ENCODE measurements at places on chromosomes 3 and 15. TPM values are rescaled to one million over a fixed set of nuclear protein-coding genes. Genes with fewer than 3 reads are reported as not detected.

DNA sequence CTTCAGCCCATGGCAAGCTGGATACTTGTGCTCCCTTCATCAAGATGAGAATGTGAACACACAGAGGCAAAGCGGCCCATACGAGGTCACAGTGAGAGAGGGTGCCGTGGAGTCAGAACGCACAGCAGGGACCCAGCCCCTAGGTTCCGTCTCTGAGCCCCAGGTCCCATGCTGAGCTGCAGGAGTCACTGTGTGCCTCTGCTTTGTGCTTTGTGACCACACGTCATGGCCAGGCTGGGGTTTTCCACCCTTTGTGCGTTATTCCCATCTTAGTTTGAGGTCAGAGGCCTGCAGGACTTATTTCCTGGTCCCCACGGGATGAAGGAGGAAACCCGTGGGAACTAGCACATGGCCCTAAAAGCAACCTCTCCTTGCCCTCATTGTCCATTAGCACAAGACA is 140.3 kb downstream of the TJP1 start:
- no peak for DNase-seq
- no peaks in the 10 kb centered on the region for H3K27me3 ChIP-seq
- no peak overlapping the region for H3K27ac ChIP-seq

DNA sequence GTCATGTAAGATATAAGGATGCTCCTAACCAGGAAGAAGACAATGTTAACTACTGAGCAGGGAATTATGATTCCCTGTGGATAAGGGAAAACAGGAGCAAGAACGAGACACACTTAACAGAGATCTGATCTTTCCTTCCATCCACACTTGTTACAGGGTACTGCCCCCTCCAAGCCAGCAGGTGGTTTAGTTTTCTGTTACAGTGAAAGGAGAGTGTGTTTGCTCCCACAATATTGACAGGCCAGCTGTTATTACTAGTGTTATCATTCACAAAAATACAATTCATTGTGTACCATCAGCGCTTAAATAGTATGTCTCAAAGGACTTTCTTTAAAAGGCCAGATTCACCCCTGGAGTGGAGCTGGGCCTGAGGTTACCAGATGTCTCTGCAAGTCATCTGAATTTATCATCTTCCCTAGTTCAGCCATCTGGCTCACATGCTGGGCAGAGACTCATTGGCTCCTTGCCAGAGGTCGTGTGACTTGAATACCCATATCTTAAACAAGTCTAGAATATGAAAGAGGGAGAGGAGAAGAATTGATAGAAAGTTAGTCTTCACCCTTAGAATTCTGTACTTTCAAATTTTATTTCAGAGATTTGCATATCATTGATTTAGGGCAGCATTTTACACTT is 16.8 kb upstream of the FMN1 start:
- no peaks in the 10 kb centered on the region for H3K4me1 ChIP-seq
- no peaks in the 10 kb centered on the region for H3K27me3 ChIP-seq
- H3K27ac ChIP-seq: no peak overlapping the region
- no peak overlapping the region for H3K4me3 ChIP-seq
- DNase-seq: no peak
- H3K36me3 ChIP-seq: no peaks in the 10 kb centered on the region

- no peaks in the 10 kb centered on the region for H3K27me3 ChIP-seq
- peaks cover 15% of the 10 kb centered on the region for H3K4me1 ChIP-seq
- no peak overlapping the region for H3K4me3 ChIP-seq
These were observed 32.2 kb upstream of the ACP3 start for GRCh38 chr3:132284781-132285619.

- no peak for DNase-seq
- no peaks in the 10 kb centered on the region for H3K36me3 ChIP-seq
- H3K4me1 ChIP-seq: no peaks in the 10 kb centered on the region
- no peaks in the 10 kb centered on the region for H3K27me3 ChIP-seq
These were observed 63.0 kb upstream of the SIAH2 start for GRCh38 chr3:150825916-150826377.

DNA sequence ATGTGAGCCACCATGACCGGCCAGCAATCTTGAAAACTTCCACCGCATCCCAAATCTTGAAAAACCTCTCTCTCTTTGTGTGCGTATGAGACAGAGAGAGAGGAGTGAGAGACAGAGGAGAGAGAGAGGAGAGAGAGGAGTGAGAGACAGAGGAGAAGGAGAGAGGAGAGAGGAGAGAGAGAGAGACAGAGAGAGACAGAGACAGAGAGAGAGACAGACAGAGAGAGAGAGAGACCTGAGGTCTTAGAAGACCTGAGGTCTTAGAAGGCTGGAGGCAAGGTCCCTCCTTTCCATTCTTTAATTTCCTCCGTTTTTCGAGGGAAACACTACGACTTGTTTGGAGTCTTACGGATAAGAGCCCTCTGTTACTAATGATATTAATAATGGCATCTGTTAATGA is 39.5 kb downstream of the TMEM40 start:
- no peak overlapping the region for H3K4me3 ChIP-seq
- H3K36me3 ChIP-seq: no peaks in the 10 kb centered on the region
- H3K27ac ChIP-seq: no peak overlapping the region
- no peaks in the 10 kb centered on the region for H3K4me1 ChIP-seq

DNA sequence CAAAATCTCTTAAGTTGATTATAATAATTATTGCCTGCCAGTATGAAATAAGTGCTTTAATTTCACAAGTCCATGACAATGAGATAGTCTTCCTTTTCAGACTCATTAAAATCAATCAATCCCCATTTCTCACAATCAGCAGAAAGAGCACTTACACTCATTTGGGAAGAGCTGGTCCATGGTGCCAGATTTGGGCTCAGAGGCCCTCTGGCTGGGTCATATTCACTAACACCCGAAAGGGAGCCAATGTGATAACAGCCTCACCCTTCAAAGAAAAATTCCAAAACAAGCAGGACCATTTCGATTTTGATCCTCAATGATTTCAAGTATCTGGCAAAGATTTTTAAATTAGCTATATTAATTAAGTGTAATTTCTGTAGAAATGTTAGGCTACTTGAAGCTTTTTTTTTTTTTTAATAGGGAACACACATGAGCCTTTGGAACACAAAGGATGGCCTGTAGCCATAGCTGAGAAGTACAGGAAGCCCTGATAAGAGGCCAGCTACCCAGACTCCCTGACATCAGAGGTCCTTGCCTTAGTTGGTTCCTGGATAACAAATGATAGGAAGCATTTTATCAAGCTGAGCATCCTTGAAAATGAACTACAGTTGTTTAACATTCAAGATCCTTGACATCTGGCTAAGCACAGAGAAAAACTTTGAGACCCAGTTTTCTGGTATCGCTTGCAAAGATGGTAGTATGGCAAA is 17.1 kb downstream of the MCF2L2 start:
- no peak for DNase-seq
- no peak overlapping the region for H3K4me3 ChIP-seq
- H3K4me1 ChIP-seq: no peaks in the 10 kb centered on the region
- no peaks in the 10 kb centered on the region for H3K36me3 ChIP-seq
- H3K27ac ChIP-seq: no peak overlapping the region
- H3K27me3 ChIP-seq: no peaks in the 10 kb centered on the region

GRCh38 chr3:163717377-163717776 is 1360.9 kb downstream of the SI start:
- no peak for DNase-seq
- no peak overlapping the region for H3K27ac ChIP-seq
- no peak overlapping the region for H3K4me3 ChIP-seq
- H3K36me3 ChIP-seq: no peaks in the 10 kb centered on the region
- no peaks in the 10 kb centered on the region for H3K4me1 ChIP-seq

DNA sequence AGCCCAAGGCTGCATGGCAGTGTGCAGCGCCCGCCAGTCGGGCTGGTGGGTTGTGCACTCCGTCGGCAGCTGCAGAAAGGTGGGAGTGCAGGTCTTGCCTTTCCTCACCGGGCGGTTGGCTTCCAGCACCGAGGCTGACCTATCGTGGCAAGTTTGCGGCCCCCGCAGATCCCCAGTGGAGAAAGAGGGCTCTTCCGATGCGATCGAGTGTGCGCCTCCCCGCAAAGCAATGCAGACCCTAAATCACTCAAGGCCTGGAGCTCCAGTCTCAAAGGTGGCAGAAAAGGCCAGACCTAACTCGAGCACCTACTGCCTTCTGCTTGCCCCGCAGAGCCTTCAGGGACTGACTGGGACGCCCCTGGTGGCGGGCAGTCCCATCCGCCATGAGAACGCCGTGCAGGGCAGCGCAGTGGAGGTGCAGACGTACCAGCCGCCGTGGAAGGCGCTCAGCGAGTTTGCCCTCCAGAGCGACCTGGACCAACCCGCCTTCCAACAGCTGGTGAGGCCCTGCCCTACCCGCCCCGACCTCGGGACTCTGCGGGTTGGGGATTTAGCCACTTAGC is 4.3 kb downstream of the ISL2 start:
- H3K27me3 ChIP-seq: peaks cover 19% of the 10 kb centered on the region
- peak; percentile 86 for DNase-seq
- no peaks in the 10 kb centered on the region for H3K36me3 ChIP-seq

DNA sequence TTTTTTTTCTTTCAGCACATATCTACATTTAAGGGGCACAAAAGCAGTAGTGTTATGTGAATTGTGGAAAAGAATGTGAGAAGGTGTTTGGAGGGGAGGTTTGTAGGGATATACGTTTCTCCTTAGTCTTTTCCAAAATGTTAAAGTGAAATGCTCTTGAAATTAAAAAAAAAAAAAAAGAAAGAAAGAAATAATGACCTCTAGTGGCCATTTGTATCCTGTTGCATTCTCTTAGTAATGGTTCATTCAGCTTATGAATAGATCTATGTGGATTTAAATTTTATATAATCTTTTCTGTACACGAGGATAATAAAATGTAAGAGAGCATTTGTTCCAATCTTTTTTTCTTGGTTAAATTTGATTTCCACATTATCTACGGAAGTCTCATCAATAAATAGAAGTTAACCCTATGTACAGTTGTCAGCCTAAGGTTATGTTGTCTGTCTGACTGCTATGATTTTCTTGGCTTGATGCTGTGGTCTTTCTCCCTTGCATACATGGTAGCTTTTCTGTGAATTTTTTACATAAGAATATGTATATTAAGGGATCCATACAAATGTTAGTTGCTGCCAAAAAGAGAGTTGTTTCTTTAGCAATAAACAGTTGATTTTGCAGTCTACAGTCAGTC is 1.7 kb downstream of the P2RY13 start:
- no peak overlapping the region for H3K4me3 ChIP-seq
- H3K27ac ChIP-seq: no peak overlapping the region
- H3K36me3 ChIP-seq: no peaks in the 10 kb centered on the region
- H3K4me1 ChIP-seq: no peaks in the 10 kb centered on the region
- DNase-seq: no peak

- H3K27ac ChIP-seq: peak overlapping the region; percentile 68
- H3K36me3 ChIP-seq: no peaks in the 10 kb centered on the region
- no peaks in the 10 kb centered on the region for H3K27me3 ChIP-seq
- no peak overlapping the region for H3K4me3 ChIP-seq
- peaks cover 13% of the 10 kb centered on the region for H3K4me1 ChIP-seq
These were observed 40.8 kb downstream of the PLD1 start for GRCh38 chr3:171769461-171769860.

- no peaks in the 10 kb centered on the region for H3K4me1 ChIP-seq
- no peak overlapping the region for H3K27ac ChIP-seq
- H3K27me3 ChIP-seq: no peaks in the 10 kb centered on the region
- H3K4me3 ChIP-seq: no peak overlapping the region
These were observed 86.8 kb downstream of the DTWD1 start for GRCh38 chr15:49707598-49707997.

GRCh38 chr3:158470944-158471638 is 99.9 kb upstream of the MLF1 start:
- no peak for DNase-seq
- no peaks in the 10 kb centered on the region for H3K4me1 ChIP-seq
- H3K4me3 ChIP-seq: no peak overlapping the region
- no peaks in the 10 kb centered on the region for H3K36me3 ChIP-seq
- no peaks in the 10 kb centered on the region for H3K27me3 ChIP-seq

GRCh38 chr3:8875836-8876235 is 87.4 kb downstream of the RAD18 start:
- DNase-seq: no peak
- no peaks in the 10 kb centered on the region for H3K27me3 ChIP-seq
- no peak overlapping the region for H3K27ac ChIP-seq
- H3K4me3 ChIP-seq: no peak overlapping the region
- no peaks in the 10 kb centered on the region for H3K4me1 ChIP-seq
- H3K36me3 ChIP-seq: no peaks in the 10 kb centered on the region

- no peak for DNase-seq
- no peak overlapping the region for H3K4me3 ChIP-seq
- H3K36me3 ChIP-seq: no peaks in the 10 kb centered on the region
- H3K27me3 ChIP-seq: no peaks in the 10 kb centered on the region
These were observed 3.6 kb upstream of the MKRN3 start for GRCh38 chr15:23561914-23562313.

DNA sequence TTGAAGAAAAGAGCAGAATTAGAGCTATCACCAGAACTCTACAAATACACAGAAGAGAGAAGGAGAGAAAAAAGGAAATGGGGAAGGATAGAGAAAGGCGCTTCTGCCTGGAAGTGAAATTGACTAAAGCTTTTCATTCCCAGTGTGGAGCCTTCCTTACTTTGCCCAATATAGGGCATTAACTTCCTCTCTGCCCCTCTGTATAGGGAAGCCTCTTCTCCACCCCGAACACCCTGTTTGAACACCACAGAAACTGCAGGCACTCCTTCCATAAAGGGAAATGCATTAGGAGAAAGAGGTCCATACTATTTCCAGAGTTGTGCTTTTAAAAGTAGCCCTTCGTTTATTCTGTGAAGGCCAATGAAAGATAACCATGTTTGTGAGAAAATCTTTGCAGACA is 248.5 kb downstream of the RAP2B start:
- no peak for DNase-seq
- H3K4me1 ChIP-seq: no peaks in the 10 kb centered on the region
- H3K36me3 ChIP-seq: no peaks in the 10 kb centered on the region
- no peak overlapping the region for H3K27ac ChIP-seq

DNA sequence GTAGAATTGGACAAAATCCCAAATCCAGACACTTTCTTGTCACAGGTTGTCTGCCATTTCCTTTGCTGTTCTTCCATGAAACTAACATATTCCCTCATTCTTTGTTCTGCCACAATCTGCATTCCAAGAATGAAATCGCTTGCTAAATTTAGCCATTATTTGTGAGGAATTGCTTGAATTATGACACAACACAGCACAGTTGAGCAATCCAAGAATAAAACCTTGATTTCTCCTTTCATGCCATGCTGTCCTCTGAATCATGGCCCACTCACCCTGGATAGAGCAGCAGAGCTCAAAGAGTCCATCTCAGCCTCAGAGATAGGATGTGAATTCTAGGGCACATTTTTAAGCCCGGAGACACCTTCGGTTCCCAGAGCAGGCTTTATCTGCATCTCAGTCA is 35.2 kb upstream of the GREM1 start:
- no peak for DNase-seq
- H3K27ac ChIP-seq: no peak overlapping the region
- no peak overlapping the region for H3K4me3 ChIP-seq
- no peaks in the 10 kb centered on the region for H3K4me1 ChIP-seq
- no peaks in the 10 kb centered on the region for H3K36me3 ChIP-seq

- H3K27ac ChIP-seq: no peak overlapping the region
- H3K4me1 ChIP-seq: no peaks in the 10 kb centered on the region
- no peak overlapping the region for H3K4me3 ChIP-seq
- no peak for DNase-seq
- H3K36me3 ChIP-seq: no peaks in the 10 kb centered on the region
- no peaks in the 10 kb centered on the region for H3K27me3 ChIP-seq
These were observed 123.7 kb upstream of the MCTP2 start for GRCh38 chr15:94107652-94108051.

Gene SLC24A5
- not detected for polyA plus RNA-seq

Gene IL5RA
- polyA plus RNA-seq: 0.35 TPM

Gene IMPG2
- polyA plus RNA-seq: 0.04 TPM

Gene LMOD3
- not detected for polyA plus RNA-seq

Gene TFG
- polyA plus RNA-seq: 30.0 TPM

Gene DOCK3
- 0.57 TPM for polyA plus RNA-seq

All from pancreas (tissue), 10 donors.